Breast epithelium (tissue), 4 donors: ENCODE measurements at places on chromosomes 4 and X.

GRCh38 chr4:126558596-126558995 is 1074.2 kb upstream of the INTU start:
- no peak overlapping the region for H3K4me3 ChIP-seq
- no peak for DNase-seq
- no peak overlapping the region for H3K27ac ChIP-seq
- no peaks in the 10 kb centered on the region for H3K27me3 ChIP-seq
- H3K36me3 ChIP-seq, result no peaks in the 10 kb centered on the region
- H3K4me1 ChIP-seq, result no peaks in the 10 kb centered on the region

DNA sequence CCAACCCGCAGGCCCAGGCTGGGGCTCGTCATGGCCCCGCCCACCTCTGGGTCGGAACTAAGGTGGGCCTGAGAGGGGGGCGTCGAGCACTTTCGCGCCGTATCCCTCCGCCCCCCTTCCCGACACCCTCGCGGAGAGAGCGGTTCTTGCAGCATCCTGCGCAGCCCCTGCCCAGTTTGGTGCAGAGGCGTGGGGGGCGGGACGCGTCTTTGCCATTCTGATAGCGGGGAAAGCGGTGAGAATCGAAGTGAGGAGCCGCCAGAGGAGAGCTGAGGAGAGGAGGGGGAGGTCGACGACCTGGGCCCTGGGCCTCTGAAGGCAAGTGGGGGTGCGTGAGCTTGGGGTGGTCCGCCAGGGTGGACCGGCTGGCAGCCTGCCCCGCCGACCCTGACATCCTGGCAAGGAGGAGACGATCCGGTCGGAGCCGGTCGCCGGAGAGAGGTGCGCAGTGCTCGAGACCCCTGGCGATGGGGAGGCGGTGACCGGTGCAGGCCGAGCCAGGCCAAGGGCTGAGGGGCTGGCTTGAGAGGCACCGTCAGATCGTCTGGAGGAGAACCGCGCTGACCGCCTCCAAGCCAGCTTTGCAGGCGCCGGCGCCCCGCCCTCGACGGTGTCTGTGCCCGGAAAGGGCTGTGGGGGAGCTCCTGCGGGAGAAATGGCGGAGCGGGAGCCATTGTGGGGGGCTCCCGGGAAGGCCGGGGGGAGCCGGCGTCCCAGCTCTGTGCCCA is 25.5 kb downstream of the GPRASP3 start:
- no peaks in the 10 kb centered on the region for H3K36me3 ChIP-seq
- peak overlapping the region; percentile 68 for H3K4me3 ChIP-seq
- no peak for DNase-seq
- H3K27ac ChIP-seq, result peak overlapping the region; percentile 3
- H3K27me3 ChIP-seq, result peaks cover 36% of the 10 kb centered on the region
- no peaks in the 10 kb centered on the region for H3K4me1 ChIP-seq

GRCh38 chrX:79854469-79854868 is 160.1 kb upstream of the TBX22 start:
- H3K27me3 ChIP-seq, result peaks cover 11% of the 10 kb centered on the region
- H3K27ac ChIP-seq, result no peak overlapping the region
- no peaks in the 10 kb centered on the region for H3K4me1 ChIP-seq
- no peaks in the 10 kb centered on the region for H3K36me3 ChIP-seq

GRCh38 chr4:62359441-62360155 is 1159.5 kb downstream of the ADGRL3 start:
- no peaks in the 10 kb centered on the region for H3K4me1 ChIP-seq
- H3K36me3 ChIP-seq, result no peaks in the 10 kb centered on the region
- no peaks in the 10 kb centered on the region for H3K27me3 ChIP-seq
- DNase-seq, result no peak
- no peak overlapping the region for H3K27ac ChIP-seq
- no peak overlapping the region for H3K4me3 ChIP-seq

DNA sequence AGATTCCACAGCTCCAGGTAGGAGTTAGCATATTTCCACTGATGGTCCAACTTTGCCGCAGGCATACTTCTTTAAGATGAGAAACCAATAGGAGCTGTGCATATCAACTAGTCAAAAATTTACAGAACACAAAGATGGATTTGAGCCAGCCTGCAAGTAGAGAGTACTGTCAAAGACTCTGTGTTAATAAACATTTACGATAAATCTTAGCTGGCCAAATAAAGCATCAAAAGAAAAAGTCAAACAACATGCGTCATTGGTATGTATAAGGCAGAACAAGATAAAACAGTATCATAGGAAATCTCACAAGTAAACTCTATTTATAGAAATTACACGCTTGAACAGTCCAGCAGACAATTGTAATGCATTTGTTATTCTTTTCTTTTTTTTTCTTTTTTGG is 907.4 kb upstream of the AGA start:
- peaks cover 5% of the 10 kb centered on the region for H3K36me3 ChIP-seq
- no peak overlapping the region for H3K4me3 ChIP-seq
- DNase-seq, result no peak
- H3K4me1 ChIP-seq, result no peaks in the 10 kb centered on the region
- no peaks in the 10 kb centered on the region for H3K27me3 ChIP-seq
- no peak overlapping the region for H3K27ac ChIP-seq

DNA sequence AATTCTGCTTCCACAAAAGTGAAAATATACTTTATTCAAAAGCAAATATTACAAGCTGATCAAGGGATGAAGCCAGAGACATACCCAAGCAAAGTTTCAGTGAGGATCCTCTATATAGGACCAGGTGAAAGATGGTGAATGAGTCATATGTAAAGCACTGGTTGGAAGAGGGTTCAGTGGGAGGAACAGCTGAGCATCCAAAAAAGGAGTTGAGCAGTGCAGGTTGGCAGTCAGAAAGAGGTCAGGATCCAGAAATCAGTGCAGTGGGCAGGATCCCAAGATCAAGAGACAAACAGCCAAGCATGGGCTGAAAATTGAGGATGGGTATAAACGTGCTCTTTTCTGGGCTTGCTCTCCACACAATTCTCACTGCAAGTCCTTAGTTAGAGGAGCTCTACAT is 30.3 kb downstream of the OTC start:
- no peaks in the 10 kb centered on the region for H3K4me1 ChIP-seq
- peaks cover 28% of the 10 kb centered on the region for H3K27me3 ChIP-seq
- H3K36me3 ChIP-seq, result no peaks in the 10 kb centered on the region
- H3K27ac ChIP-seq, result no peak overlapping the region

- no peaks in the 10 kb centered on the region for H3K4me1 ChIP-seq
- no peaks in the 10 kb centered on the region for H3K36me3 ChIP-seq
- no peak for DNase-seq
Measured at GRCh38 chr4:82758701-82759685, 39.6 kb downstream of the SCD5 start.

DNA sequence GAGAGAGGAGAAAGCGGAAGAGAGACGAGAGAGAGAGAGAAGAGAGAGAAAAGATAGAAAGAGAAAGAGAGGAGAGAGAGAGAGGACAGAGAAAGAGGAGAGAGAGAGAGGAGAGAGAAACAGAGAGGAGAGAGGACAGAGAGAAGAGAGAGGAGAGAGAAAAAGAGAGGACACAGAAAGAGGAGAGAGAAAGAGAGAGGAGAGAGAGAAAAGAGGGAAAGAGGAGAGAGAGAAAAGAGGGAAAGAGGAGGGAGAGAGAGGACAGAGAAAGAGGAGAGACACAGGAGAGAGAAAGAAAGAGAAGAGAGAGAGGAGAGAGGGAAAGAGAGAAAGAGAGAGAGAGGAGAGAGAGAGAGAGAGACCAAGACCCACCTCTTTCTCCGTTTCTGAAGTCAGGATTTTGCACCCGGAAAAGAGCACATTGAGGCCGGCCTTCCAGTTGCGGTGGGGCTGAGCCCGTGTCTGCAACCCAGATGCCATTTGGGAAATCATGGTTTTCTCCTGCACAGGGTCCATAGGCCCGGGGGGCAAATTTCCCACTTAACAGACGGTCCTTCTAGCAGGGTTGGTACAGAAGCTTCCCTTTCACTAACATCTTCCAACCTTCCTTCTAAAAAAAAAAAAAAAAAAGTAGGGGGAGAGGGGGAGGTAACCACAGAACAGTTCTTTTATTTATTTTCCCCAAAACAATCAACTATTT is 60.9 kb downstream of the CRLF2 start:
- no peak overlapping the region for H3K4me3 ChIP-seq
- H3K27ac ChIP-seq, result no peak overlapping the region
- no peak for DNase-seq
- no peaks in the 10 kb centered on the region for H3K27me3 ChIP-seq

GRCh38 chrX:42149281-42149680 is 225.9 kb upstream of the CASK start:
- no peaks in the 10 kb centered on the region for H3K4me1 ChIP-seq
- no peak overlapping the region for H3K27ac ChIP-seq
- H3K4me3 ChIP-seq, result no peak overlapping the region
- H3K27me3 ChIP-seq, result peaks cover 26% of the 10 kb centered on the region

GRCh38 chr4:57305836-57306235 is 195.7 kb upstream of the IGFBP7 start:
- H3K27me3 ChIP-seq, result no peaks in the 10 kb centered on the region
- H3K27ac ChIP-seq, result no peak overlapping the region
- H3K36me3 ChIP-seq, result no peaks in the 10 kb centered on the region
- no peaks in the 10 kb centered on the region for H3K4me1 ChIP-seq
- no peak overlapping the region for H3K4me3 ChIP-seq

DNA sequence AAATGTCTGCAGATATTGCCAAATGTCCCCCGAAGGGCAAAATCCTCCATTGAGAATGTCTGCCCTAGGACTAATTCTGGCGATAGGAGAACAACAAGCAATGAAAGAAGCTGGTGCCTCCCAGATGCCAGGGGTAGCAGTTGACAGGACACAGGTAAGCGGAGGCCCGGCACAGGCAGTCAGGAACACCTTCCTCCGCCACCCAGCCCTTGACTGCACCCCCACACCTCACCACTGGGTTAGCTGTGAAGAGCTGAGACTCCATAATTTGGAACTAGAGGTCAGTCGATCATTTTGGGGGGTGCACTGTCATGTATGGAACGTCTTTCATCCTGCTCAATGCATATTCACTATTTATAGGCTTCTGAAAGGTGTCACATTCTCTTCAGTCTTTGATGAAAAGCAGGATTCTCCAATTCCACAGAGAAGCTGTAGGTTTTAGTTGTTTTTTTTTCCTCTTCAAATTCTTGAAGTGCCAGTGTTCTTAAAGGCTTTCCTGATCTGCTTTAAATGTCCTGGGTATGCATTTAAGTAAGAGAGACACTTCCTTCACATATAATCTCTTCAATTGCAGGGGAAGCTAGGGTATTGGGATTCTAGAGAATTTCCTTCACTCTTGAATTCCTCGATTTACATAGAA is 111.6 kb upstream of the ZFP42 start:
- DNase-seq, result no peak
- no peak overlapping the region for H3K27ac ChIP-seq
- no peaks in the 10 kb centered on the region for H3K27me3 ChIP-seq
- H3K4me1 ChIP-seq, result no peaks in the 10 kb centered on the region
- H3K4me3 ChIP-seq, result no peak overlapping the region

DNA sequence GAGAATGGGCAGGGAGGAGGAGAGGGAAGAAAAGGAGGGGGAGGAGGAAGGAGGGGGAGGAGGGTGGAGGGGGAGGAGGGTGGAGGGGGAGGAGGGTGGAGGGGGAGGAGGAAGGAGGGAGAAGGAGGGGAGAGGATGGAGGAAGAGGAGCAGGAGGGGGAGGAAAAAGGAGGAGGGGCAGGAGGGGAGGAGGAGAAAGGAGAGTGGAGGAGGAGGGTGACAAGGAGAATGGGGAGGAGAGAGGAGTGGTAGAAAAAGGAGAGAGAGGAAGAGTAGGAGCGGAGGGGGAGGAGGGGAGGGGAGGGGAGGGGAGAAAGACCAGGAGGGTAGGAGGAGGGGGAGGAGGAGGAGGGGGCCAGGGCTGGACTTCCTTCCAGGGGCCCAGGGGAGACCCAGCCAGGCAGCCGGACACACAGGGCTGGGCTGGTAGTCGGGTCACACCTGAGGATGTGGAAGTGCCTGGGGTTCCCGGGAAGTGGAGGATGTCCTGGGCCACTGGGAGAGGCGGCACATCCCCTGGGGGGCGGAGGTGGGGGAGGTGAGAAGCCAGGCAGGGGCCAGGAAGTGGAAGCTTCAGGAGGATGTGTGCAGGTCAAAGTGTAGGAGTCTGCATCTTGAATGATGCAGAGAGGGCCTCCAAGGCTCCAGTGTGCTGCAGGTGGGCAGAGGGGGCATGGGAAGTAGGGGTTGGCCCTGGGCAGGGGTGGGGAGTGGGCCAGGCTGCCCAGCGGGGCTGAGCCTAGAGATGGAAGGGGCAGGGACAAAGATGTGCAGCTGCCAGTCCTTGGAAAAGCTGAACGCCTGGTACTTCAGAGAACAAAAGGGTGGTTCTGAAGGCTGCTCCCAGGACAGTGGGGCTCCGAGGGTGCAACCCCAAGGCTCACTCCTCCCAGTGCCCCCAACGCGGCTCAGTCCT is 18.8 kb downstream of the IL3RA start:
- H3K27ac ChIP-seq, result no peak overlapping the region
- no peaks in the 10 kb centered on the region for H3K27me3 ChIP-seq
- H3K36me3 ChIP-seq, result peaks cover 10% of the 10 kb centered on the region
- no peaks in the 10 kb centered on the region for H3K4me1 ChIP-seq
- DNase-seq, result no peak

DNA sequence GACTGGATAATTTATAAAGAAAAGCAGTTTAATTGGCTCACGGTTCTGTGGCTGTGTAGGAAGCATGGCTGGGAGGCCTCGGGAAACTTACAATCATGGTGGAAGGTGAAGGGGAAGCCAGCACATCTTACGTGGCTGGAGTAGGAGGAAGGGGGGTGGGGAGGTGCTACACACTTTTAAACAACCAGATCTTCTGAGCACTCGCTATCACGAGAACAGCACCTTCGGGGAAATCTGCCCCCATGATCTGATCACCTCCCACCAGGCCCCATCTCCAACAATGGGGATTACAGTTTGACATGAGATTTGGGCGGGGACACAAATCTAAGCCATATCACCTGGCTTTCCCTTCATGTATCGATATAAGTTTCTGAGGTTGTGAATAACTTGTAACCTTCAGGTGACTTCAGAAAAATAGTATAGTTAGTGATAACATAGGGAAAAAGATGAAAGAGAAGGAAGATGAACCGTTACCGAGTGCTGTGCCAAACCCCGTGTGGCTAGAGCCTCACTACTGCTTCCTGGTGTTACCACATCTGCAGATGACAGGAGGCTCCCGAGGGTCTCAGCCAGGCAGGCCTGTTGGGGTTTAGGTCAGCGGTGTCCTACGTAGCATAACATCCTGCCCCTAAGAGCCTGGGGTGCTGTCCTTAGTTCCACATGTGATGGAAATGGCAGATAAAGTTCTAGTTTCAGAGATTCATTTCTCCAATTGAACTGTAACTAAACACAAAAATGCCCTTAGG is 103.5 kb downstream of the TNIP2 start:
- H3K27ac ChIP-seq, result no peak overlapping the region
- no peaks in the 10 kb centered on the region for H3K27me3 ChIP-seq
- no peak for DNase-seq
- H3K4me3 ChIP-seq, result no peak overlapping the region
- peaks cover 7% of the 10 kb centered on the region for H3K36me3 ChIP-seq

- H3K27ac ChIP-seq, result peak overlapping the region; percentile 95
- no peaks in the 10 kb centered on the region for H3K27me3 ChIP-seq
- H3K4me3 ChIP-seq, result peak overlapping the region; percentile 68
- H3K36me3 ChIP-seq, result no peaks in the 10 kb centered on the region
- peak; percentile 25 for DNase-seq
Measured at GRCh38 chrX:120251471-120252011, 929 bp downstream of the ZBTB33 start.

DNA sequence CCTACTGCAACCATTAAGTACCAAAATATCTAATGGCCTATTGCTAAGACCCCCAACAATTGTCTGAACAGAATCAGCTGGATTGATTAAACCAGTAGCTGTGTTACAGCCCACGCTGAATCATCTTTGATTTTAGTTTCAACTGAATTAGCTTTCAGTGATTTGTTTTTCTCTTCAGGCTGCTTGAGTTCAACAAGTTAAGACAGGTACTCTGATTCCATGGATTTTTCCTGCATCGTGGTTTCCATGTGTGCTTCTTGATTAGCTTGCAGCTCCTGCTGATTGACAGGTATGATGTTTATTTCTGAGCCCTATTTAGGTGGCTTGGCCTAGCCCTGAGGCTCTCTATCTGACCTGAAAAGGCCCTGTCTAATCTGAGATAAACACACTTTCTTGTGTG is 91.3 kb downstream of the GUCY2F start:
- H3K27me3 ChIP-seq, result no peaks in the 10 kb centered on the region
- no peak overlapping the region for H3K4me3 ChIP-seq
- H3K27ac ChIP-seq, result no peak overlapping the region
- no peaks in the 10 kb centered on the region for H3K36me3 ChIP-seq
